ENCODE measurements at places on chromosomes 12 and 14.
A peak's percentile ranks its signal among the peaks of the same experiment; 100 is the strongest.

DNA sequence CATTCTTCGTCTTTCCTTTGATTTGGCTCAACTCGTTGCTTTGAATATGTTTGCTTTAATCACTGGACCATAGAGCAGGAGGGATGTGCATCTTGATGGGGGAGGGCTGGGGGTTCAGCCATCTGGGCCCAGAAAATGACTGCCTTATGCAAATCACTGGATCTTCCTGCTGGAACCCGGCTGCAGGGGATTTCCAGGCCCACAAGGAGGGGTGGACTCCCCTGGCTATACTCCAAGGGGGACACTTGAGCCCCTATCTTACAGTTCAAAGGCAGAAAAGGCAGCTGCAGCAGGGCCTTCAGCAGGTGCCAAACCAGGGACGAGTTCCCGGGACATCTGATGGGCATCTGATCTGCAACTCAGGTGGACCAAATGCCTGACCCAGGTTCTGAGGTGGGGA is 122.5 kb downstream of the DICER1 start:
- no peak for DNase-seq

- DNase-seq: peak; percentile 97
Observed at GRCh38 chr14:59483819-59484638, at the start of the genes JKAMP and L3HYPDH. TSS of gene JKAMP (plus strand) at chr14:59484517. CDS start at chr14:59484590, 73 bp downstream. TSS of gene L3HYPDH (minus strand) at chr14:59484408. CDS start at chr14:59484316, 92 bp downstream.

DNA sequence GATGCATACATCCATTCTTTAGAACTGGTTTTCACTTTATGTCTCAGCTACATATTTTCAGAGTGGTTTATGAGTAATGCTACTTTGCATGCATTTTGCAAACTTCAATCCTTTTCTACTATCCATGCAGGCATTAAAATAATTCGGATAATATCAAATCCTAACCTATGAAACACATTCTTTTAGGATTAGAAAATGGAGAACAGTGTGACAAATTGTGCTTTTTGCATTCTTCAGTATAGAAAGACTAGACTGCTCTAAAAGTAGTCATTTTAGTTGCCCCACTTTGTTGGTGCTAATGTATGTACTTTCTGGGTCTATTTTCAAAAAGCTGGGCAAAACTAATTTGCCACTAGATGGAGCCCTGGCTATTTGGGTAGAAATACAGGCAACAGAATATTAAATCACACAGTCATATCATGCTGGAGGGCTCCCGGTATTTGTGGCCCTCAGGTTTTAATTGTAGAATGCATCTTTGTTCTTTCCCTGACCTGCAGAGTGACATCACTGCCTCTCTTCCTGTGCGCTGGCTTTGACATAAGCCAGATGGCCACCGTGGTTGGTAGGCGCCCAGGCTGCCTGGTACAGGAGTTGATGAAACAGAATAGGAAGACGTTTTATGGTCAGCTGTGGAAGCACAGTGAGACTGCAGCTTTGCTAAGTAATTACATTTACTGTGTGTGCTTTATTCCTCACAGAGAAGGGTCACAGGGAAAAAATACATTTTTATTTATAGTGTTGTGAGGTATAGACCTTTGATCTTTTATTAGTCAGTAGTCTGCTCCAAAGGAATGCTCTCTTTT is 28.1 kb downstream of the MSRB3 start:
- DNase-seq: no peak

DNA sequence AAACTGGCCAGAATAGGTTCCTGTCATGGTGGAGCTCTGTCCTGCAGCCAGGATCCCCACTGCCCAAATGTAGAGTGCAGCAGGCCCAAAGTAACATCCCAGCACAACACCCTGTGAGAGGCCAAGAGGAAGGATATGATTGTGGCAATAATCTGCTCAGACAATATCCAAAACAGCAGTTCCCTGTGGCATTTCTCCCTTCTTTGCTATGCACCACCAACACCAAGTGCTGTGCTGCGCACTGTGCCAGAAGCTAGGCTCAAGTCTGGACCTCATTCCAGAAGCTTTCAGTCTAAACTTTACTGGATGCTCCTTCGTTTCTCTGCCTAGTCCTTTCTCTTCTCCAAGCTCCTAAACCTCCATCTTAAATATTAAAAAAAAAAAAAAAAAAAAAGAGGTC is 33.4 kb downstream of the SLC11A2 start:
- no peak for DNase-seq

DNA sequence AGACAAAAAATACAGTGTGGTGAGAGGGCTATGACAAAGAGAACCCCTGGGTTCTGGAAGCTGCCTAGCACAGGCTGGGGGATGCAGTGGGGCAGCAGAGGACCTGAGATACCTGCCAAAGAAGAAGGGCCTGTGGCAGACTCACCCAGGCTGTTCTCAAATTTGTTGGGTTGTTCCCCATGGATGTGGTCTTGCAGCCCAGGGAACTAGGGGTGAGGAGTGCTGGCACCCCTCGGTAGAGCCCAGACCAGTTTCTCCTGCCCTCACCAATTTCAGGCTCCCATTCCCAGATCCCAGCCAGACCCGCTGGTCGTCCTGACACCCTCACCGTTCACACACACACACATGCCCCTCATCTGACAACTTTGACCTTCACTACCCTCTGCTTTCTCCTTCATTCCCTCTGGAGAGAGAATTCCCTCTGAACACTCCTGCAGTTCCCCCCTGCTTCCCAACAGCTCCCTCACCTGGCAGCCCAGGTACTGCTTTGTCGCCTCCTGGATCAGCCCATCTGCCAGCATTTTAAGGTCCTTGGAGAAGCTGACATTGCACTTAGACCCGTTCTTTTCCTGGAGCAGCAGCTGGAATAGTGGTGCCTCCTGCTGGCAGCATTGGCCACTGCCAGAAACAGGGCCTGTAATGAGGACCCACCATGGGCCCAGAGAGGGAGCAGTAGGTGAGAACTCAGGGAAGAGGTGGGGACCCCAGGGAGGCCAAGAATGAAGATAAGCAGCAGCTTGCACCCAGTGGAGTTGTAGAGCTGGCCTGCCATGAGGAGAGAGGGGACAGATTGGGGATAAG is 5.9 kb upstream of the GDF11 start:
- DNase-seq: peak; percentile 91

DNA sequence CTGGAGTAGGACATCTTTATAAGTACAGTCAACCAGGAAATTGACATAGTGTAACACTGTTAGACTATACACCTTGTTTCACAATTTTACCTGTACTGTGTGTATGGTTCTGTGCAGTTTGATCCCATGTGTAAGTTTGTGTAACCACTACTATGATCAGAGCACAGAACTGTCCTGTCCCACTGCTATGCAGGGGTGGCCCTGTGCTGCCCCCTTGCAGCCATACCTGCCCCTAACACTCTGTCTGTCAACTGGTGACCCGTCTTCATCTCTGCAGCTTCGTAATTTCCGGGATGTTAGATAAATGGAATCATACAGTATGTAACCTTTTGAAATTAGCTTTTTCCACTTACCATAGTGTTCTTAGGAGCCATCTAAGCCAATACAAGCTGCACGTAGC is 58.7 kb upstream of the RD3L start:
- no peak for DNase-seq

DNA sequence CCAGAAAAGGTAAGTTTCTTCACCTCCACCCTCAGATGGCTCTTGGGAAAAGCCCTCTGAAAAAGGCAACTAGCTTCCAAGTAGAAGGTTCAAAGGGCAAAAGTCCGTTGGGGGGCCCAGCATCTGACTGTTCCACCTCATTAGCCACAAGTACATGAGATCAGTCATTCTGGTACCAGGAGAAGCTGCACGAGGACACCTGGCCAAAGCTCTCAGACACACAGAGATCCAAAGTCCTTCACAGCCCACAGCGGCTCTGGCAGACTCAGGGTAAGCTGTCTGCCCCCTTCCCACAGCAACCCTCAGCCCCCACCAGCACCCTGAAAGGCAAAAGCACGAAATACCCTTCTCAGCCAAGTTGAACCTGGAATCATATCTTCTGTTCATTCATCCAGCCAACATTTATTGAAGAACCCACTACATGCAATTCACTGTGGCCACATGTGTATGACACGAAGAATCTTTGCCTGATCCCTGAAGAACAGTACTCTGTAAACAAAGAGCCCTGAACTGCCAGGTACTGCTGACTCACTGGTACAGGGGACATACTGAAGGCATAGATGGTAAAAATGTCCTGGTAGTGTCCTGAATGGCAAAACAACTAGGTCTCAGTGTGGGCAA is 19.0 kb downstream of the SLC7A7 start:
- no peak for DNase-seq

GRCh38 chr14:72657214-72657921 is 236.5 kb downstream of the DPF3 start:
- DNase-seq: no peak

Measured in T47D (cell line).